ENCODE measurements at places on chromosomes 7 and 10. TPM values are rescaled to one million over a fixed set of nuclear protein-coding genes. Genes with fewer than 3 reads are reported as not detected.

- H3K27ac ChIP-seq, result no peak overlapping the region
- H3K4me3 ChIP-seq, result no peak overlapping the region
- no peaks in the 10 kb centered on the region for H3K27me3 ChIP-seq
- H3K36me3 ChIP-seq, result peaks cover 9% of the 10 kb centered on the region
Measured at GRCh38 chr7:128842674-128843641, 12.8 kb downstream of the FLNC start.

DNA sequence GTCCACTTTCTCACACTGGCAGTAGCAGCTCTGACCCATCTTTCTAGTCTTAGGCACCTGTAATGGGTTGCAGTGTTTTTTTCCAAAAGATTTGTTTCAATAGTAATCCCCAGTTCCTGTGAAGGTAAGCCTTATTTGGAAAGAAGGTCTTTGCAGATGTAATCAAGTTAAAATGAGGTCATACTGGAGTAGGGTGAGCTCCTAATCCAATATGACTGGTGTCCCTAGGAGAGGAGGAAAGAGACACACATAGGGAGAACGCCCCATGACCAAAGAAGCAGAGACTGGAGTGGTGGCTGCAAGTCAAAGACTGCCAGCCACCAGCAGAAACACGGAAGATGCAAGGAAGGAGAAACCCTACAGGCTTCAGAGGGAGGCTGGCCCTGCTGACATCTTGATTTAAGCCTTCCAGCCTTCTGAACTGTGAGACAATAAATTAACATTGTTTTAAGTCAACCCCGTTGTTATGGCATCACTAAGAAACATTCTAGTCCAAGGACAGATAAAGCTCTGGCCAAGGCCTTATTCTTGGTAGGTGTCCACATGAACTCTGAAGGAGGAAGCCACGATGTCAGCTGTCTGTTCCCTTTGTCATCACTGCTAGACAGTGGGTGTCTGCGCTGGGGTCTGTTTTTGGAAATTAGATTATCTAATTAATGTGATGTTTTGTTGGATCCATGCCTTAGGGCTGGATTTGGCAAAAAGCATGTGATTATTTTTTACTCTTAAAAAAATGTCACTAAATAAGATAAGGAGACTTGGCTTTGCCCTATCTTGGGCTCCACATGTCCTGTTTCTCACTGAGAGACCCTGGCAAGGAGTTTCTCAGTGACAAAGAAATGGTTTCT lies 214.9 kb downstream of the KCNMA1 start:
- no peak overlapping the region for H3K4me3 ChIP-seq
- H3K27me3 ChIP-seq, result no peaks in the 10 kb centered on the region
- no peaks in the 10 kb centered on the region for H3K36me3 ChIP-seq
- H3K4me1 ChIP-seq, result peaks cover 17% of the 10 kb centered on the region

DNA sequence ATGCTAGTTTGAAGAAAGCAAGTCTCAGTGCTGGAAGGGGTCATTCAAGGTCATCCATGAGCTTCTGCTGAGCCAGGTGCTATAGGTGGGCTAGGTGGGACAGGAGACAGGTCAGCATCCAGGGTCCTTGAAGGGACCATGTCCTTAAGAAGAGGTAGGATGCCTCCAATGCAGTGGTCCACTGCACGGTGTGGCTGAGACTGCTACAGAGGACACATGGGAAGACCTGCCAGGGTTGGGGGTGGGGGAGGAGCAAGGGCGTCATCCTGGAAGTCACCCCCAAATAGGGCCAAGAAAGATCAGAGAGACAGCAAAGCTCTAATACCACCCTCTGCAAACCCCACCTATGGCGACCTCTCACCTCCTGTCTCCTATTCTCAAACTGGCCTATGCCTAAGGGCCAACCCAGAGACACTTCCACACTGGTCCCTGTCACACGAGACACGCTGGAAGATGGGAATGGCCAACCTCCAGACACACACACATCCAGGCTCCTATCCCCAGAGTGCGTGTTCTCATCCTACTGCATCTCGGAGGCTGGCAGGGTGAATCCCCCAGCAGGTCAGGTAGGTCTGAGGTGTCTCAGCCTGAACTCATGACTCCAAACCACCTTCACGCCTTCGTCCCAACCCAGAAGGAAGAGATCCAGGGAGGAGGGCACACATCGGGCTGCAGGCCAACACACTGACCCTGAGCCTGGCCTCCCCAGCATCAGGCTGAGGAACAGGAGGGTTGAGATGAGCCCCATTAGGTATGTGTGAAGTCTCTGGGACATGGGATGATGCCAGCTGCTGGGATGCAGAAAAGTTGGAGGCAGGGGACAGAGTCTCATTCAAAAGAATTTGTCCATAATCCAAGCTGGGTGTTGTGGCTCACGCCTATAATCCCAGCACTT lies 5.6 kb upstream of the PPP1R35 start:
- no peaks in the 10 kb centered on the region for H3K36me3 ChIP-seq
- H3K4me3 ChIP-seq, result no peak overlapping the region
- peak; percentile 51 for DNase-seq
- no peak overlapping the region for H3K27ac ChIP-seq

DNA sequence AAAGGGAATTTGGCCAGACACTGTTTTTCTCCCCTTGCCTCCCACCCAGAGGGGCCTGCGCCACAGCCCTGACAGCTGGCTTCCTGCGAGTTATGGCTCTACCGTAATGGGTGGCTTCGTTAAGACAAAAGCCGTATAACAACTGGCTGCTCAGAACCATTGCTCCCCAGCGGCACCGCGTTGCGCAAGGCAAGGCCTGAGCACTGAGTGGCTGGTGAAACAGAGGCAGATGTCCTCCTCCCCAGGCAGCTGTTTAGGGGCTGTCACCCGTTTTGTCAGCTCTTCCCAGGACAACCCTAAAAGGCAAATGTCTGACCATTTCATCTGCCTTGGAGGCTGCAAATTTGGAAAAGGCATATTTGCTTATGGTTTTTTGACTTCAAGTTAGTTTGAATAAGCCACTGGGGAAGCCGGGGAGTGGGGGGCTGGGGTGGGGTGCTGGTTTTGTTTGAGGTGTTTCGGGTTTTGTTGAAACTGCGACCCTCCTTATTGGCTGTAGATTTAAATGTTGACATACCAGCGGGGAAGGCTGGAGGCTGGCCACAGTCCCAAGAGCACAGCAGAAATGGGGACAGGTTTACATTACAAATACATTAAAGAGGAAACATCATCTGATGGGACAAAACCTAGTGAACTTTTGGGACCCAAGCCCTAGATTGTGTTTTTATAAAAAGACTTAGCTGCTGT lies 681 bp upstream of the SPOCK2 start:
- H3K27ac ChIP-seq, result no peak overlapping the region
- H3K27me3 ChIP-seq, result no peaks in the 10 kb centered on the region
- H3K4me1 ChIP-seq, result no peaks in the 10 kb centered on the region
- no peak overlapping the region for H3K4me3 ChIP-seq
- DNase-seq, result no peak

The NAMPT gene
- total RNA-seq, result 534 TPM

- no peak overlapping the region for H3K27ac ChIP-seq
- no peaks in the 10 kb centered on the region for H3K27me3 ChIP-seq
- no peak for DNase-seq
- no peak overlapping the region for H3K4me3 ChIP-seq
- H3K36me3 ChIP-seq, result no peaks in the 10 kb centered on the region
- no peaks in the 10 kb centered on the region for H3K4me1 ChIP-seq
Measured at GRCh38 chr10:81068460-81068859, 530.8 kb downstream of the SH2D4B start.

- H3K4me3 ChIP-seq, result no peak overlapping the region
- H3K4me1 ChIP-seq, result no peaks in the 10 kb centered on the region
- no peak for DNase-seq
- H3K27me3 ChIP-seq, result no peaks in the 10 kb centered on the region
Measured at GRCh38 chr7:151822541-151823181, 54.3 kb downstream of the PRKAG2 start.

The RSPH10B gene
- not detected for total RNA-seq

DNA sequence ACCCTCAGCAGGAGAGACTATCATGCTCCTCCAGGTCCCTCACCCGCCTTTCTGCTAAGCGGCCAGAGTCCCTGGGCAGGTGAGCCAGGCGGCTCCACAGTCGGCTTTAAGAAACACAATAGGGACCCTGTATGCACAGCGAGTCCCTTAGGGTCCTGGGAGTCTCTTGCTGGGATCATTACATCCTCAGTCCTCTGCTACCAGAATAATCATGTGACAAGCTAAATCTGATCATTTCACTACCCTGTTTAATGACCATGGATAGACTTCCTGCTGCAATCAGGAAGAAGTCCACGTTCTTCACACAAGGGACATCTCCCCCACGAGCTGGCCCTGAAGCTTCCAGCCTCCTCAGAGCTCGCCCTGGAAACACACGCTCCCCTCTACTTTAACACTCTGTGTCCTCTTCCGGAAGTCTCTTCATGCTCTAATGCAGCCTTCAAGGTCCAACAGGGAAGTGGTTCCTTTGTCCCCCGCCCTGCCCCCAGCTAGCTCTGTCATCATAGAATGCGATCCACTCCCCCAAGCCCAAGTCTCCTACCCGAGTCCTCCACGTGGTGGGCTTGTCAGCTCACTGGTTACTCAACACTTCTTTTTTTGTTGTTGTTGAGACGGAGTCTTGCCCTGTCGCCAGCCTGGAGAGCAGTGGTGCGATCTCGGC lies 101.5 kb downstream of the RNF216 start:
- H3K4me3 ChIP-seq, result no peak overlapping the region
- no peak overlapping the region for H3K27ac ChIP-seq
- peaks cover 3% of the 10 kb centered on the region for H3K4me1 ChIP-seq
- no peaks in the 10 kb centered on the region for H3K36me3 ChIP-seq
- no peaks in the 10 kb centered on the region for H3K27me3 ChIP-seq
- no peak for DNase-seq
